ENCODE measurements at places on chromosomes 1 and 21.

GRCh38 chr1:36567601-36568341 is 85.1 kb upstream of the CSF3R start:
- no peak for DNase-seq

DNA sequence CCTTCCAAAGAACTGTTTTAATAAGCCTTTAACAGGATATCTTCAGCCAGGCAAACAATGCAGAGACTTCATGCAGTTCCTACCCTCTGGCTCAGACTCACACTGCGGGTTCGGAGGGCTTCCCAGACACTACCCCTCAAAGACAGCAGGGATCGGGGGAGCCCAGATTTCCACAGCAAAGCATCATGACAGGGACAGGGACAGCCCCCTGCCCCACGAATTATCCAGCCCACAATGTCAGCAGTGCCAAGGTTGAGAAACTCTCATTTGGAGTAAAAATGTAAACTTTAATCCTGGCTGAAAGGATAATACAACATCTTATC is 20.1 kb downstream of the NPHP4 start:
- DNase-seq, result no peak

- no peak for DNase-seq
Measured at GRCh38 chr1:64231654-64232053, 28.2 kb downstream of the UBE2U start.

DNA sequence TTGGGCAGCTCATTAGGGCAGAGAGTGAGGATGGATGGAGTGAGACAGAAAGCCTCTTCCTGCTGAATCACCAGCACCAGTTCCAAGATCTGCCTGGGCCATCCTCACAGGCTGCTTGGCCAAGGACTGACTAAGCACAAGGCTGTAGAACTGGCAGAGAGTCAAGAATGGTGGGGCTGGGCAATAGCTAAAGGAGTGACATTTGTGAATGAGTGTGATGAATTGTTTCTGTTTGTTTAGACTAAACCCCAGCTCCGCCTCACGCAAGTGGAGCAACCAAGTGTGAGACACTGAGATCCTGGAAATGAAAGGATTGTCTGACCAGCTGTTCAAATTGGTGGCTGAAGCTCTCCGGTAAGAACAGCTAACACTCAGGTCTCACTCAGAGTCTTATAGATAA is 38.6 kb downstream of the BRINP2 start:
- DNase-seq, result peak; percentile 100

DNA sequence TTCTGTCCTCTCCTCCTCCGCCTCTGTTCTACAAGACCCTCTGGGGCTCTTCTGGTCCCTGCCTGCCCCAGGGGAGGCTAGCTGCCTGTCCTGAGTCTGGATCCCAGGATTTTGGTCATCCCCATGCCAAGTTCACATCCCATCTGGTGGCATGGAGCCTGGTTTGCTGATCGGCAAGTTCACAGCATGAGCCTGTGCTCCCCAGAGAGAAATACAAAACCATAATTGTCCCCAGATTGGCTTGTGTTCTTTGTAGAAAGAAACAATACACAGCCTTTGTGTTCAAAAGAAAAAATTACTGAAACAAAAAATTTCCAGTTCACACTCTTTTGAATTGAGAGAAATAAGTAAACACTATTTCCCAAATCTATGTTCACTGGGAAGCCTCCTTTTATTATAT is 149.4 kb upstream of the ZC3H12A start:
- no peak for DNase-seq

GRCh38 chr1:247332215-247332622 is 552 bp upstream of the ZNF496 start:
- DNase-seq, result no peak

DNA sequence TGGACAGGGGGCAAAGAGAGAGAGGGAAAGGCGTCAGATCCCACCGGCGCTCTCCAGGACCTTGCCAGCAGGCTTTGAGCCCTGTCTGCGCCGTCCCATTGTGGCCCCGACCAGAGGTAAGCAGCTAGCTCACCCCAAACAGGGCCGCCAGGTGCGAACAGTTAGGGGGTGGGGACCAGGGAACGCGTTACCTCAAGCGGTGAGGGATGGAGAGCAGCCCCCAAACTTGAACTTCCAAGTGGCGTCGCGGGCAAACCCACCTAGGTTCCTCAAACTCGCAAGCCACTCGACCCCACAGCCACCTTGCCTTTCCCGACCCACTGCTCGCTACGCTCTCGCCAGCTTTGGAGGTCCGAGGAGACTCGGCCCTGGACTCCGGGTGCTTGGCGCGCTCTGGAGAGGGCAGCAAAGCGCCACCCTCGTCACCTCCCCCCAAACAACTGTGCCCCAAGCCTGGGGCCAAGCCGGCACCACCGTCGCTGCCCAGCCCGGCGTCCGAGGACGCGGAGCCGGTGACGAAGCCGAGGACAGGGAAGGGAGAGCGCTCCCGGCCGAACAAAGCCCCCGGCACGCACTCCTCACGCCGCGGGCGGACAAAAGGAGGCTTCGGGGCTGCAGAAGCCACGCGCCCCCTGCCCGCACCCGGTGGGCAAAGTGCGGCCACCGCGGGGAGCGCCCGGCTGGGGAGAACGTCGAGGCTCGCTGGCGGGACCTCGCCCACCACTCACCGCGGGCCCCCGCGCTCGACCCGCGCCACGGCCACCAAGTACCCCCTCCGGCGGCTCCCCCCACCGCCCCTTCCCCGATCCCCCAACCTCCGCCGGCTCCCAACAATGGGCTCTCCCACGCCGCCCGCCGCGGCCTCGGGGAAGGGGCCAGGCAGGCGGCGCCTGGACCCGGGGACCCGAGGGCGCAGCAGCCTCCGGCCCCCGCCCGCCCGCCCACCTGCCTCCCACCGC is 976 bp downstream of the SSBP3 start:
- no peak for DNase-seq

GRCh38 chr1:67676946-67677345 is 8.1 kb upstream of the GADD45A start:
- DNase-seq, result no peak

GRCh38 chr1:243336163-243336562 is 80.3 kb downstream of the SDCCAG8 start:
- no peak for DNase-seq

GRCh38 chr1:7550261-7550865 is 220.7 kb upstream of the VAMP3 start:
- DNase-seq, result no peak

DNA sequence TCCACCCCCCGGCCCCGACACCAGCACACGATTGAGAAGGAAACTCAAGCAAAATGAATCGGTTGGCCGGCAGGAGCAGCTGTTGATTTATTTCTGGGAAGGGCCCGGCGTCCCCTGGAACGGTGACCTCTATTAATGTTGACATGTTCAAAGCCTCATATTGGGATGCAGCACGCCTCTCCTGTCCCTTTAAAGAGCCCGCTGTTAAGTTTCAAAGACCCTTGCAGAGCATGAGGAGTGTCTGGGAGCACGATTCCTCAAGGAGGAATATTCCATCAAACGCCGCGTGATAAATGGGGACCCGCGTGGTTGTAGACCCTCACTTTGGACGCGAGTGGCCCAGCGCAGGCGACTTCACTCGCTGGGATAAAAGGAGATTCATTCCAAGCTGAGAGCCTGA is 21.5 kb upstream of the ACTL8 start:
- DNase-seq, result no peak

GRCh38 chr1:193320270-193320669 is 133.9 kb upstream of the B3GALT2 start:
- DNase-seq, result no peak

DNA sequence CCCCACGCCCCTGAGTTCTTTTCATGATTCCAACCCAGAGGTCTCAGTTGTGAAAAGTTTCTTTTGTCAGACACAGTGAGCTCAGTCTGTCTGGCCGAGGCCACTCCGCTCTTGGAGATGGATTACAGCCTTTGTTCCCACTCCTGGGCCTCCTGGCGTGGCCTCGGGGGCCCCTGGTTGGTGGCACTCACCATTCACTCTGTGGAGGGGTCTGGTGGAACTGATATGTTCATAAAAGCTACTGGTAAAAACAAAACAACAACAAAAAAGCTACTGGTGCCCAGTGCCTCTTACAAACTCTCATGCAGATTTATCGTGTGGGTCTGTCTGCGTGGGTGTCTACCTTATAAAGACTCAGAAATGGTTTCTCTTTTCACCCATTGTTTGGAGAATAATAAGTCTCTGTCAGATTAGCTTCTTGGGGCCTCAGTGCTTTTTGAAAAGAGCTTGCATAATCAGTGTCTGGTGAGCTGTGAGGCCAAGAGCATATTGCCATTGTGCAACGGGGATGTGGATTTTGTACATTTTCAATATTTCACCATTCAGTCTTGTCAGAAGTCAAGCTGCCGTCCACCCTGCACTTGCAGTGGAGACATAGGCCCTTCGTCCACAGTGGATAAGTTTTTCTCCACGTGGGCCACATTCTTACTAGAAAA is 86.7 kb downstream of the GALNT2 start:
- DNase-seq, result no peak

- DNase-seq, result no peak
Measured at GRCh38 chr1:225413708-225414375, 14.0 kb downstream of the LBR start.

DNA sequence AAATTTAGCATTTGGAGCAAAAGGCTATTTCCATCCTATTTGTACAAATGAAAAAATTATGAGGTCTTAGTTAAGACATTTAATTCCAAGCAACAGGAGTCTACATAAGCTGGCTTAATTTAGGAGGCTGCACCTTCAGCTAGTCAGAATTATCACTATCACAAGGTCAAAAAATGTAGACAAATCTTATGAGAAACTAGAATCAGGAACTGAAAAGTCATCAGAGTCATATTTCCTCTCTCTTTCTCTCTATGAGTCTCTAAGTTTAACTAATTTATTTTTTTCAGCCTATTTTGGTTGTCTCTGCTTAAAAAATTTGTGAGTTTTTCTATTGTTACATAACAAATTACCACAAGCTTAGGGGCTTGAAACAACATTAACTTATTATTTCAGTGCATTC is 807.1 kb upstream of the PRMT6 start:
- no peak for DNase-seq

DNA sequence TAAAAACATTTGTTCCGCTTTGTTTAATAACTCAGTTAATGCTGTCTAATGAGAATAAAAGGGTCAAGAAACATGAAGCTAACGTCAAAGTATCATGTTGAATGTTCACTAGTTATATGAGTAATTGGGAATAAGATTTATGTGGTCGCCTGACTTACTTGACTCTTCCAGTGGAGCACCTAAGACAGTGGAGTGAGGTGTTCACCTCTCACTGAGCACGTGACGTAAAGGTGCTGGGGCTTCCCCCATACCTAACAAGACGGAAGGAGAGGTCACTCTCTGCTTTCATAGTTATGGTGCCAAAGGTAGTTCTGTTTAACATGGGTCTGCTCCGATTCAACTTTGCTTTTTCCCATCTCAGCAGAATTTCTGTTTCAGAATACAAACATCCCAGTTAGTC is 686 bp downstream of the KMO start:
- DNase-seq, result no peak

DNA sequence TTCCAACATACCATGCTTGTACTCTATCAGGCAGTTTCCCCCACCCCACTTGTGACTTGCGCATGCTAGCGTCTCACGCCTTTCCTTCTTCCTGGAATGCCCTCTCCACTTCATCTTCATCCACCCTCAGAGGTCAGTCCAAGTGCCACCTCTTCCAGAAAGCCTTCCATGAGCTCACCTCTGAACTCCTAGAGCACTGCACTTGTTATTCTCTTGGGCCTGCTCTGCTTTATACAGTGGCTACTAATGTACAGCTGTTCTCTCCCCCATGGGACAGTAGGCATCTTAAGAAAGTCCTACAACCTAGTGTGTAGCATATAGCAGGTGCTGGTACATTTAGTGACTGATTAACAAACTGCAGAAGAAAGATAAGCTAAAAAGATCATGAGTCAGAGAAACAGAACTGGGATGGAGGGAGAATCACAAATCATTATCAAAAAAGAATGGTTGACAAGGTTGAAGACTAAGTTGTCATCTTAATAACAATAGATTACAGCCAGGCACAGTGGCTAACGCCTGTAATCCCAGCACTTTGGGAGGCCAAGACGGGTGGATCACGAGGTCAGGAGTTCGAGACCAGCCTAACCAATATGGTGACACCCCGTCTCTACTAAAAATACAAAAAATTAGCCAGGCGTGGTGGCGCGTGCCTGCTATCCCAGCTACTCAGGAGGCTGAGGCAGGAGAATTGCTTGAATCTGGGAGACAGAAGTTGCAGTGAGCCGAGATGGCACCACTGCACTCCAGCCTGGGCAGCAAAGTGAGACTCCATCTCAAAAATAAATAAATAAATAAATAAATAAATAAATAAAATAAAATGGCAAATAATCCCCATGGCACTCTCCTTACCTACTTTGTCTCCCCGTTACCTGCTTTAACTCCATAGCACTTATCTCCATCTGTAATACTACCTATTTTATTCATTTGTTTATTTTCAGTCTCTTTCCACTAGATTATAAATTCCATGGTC is 16.3 kb upstream of the TSPAN1 start:
- DNase-seq, result no peak

DNA sequence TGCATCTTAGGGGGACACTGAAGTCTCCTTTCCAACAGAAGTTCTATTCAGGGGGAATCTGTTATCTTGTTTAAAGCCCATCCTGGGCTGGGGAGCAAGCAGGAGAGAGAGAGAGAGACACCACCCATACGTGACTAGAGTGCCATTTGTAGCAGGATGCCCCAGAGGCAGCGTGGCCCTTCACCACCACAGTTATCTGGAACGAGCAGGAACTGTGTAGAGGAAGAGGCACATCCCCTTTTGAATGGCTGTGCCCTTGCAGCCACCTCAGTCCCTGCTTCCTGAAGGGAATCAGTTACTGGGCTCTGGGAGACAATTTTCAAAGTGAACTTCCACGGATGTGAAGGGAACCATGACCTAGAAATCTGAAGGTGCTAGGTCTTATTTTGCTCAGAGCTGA is 19.4 kb upstream of the LAMTOR5 start:
- DNase-seq, result no peak

- no peak for DNase-seq
Measured at GRCh38 chr1:175620376-175620775, 123.0 kb downstream of the TNR start.

- no peak for DNase-seq
Measured at GRCh38 chr21:38247738-38248510, 8.9 kb upstream of the KCNJ15 start.

DNA sequence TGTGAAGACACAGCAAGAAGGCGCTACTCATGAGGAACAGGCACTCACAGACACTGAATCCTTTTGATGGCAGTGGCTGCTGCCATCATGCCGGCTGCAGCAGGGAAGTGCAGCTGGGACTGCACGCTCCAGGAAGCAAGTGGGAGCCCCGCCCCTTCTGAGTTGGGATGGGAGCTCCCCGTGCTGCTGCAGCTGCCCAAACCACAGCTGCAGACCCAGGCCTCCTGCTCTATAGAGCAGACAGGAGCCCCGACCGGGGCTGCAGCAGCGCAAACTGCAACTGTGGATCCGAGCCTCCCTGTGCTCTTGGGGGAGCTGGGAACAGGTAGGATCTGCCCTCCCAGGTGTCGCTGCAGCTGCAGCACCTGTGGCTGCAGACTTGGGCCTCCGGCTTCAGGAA is 65.2 kb upstream of the MARK1 start:
- DNase-seq, result no peak

- no peak for DNase-seq
Measured at GRCh38 chr1:2525572-2525919, 850 bp downstream of the PANK4 start.

DNA sequence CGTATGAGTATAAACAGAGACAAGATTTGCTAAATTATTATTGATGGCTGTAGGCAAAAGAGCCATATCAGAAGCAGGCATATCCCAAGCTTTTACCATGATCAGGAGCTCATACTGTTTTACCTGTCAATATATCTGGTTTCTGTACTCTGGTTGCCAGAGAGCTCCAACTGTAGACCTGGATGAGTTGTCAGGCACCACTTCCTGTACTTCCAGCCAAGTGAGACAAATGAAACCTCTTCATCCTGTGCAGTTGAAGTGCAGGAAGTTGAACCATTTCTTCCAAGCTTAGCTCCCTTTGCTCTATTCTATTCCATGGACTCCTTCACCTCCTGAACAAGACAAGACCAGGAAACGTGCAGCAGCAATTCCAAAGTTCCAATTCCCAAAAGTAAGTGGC is 115.6 kb downstream of the ZNF281 start:
- no peak for DNase-seq

Data from GM04503 (cell line).